ENCODE measurements at places on chromosomes 6 and 20.

- peak; percentile 38 for DNase-seq
Measured at GRCh38 chr6:5997420-5997987, 9.2 kb downstream of the NRN1 start.

DNA sequence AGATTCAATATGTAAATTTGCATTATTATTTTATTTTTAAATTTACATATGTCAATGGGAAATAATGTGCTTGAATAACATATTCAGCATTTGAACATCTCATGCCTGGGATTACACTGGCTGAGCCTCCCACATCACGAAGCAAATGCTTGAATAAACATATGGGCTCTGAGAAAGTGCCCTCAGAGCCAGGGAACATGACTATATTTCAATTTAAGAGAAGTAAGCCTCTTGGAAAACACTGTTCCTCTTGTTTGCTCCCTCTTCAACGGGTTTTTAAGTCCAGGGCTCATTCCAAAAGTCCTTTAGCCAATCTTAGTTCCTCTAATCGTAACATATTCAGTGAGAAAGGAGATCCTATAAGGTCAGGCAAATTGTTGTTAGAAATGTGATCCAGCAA is 122.0 kb downstream of the GMPR start:
- DNase-seq = no peak

DNA sequence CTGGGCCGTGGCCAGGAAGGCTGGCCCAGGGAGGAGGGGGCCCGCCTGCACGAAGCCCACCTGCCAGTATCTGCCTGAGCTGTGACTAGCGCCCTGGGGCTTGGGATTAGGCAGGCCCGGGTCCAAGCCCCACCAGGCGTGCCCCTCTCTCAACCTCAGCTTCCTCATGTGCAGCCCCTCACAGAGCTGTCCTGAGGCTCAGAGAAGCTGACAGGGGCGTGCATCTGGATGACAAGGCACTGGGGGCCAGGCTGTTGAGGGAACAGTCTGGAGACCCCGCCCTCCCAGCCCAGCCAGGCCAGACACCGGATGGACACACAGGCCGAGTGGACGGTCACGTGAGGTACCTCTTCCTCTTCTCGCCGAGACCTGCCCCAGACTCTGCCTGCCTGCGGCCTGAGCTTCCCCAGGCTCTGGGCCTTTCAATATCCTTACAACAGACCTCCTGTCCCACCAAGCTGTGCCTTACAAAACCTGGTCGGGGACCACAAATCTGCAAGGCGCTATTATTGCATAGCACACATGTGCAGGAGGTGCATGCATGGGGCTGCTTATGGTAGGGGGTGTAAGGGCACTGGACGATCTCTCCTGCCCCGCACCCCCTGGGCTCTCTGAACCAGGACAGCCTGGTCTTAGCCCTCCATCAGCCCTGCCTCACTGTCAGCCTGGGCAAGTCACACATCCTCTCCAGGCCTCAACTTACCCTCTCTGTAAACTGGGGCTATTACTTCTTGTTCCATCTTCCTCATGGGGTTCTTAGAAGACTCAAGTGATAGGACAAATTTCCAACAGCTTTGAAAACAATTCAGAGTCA is 20.0 kb downstream of the NOL4L start:
- peak; percentile 56 for DNase-seq

GRCh38 chr6:11785774-11786579 is 7.4 kb upstream of the ADTRP start:
- no peak for DNase-seq

GRCh38 chr20:41951615-41952014 is 333.4 kb upstream of the CHD6 start:
- no peak for DNase-seq

GRCh38 chr6:169643521-169643920 is 58.3 kb downstream of the WDR27 start:
- DNase-seq = no peak

DNA sequence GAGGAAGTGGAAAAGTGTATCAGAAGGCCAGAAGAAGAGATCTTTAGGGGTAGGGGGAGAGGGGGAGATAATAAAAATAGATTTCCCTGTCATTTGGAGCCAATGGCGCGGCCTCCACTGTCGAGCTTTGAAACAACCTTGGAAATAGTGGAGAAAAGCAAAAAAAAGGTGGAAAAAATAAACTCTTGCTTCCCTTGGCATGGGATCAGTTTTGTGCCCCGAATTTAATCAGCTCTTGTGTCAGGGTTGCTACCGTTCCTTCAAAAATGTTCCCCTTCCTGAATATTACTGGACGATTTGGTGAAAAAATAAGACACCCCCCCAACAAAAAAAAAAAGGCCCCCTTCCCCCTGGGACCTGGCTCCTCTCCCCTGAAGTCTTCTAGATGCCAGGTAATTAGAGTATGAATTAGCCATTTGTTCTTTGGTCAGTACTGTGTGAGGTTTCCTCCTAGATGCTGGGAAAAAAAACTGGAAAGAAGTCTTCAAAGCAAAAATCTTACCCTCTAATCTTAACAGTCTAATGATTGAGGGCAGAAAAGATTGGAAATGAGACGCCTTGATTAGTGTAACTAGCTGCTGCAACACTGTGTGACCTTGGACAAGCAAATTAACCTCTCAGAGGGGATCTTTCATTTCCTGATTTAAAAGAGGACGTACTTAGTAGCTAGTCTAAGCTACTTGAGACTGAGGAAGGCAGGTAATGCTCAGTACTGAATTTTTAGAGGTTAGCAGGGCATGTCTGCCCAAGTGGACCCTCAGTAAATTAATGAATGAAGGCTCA is 872 bp upstream of the RBM39 start:
- no peak for DNase-seq

DNA sequence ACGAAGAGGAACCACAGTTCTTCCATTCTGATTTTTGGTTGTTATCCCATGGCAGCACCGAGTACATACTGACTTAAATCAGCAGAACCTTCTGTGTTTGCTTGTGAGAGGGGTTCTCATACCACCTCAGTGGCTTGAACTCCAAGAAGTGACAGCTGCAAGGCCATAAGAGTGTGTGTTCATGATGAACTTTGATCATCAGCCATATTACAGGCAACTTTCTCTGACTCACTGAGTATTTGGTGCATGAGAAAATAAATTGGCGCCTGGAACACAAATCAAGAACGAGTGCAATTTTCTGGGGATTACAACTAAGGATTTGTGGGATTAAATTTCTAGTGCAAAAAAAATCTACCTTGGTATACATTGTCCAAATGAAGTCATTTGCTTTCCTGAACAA is 68.9 kb downstream of the CYP39A1 start:
- no peak for DNase-seq

DNA sequence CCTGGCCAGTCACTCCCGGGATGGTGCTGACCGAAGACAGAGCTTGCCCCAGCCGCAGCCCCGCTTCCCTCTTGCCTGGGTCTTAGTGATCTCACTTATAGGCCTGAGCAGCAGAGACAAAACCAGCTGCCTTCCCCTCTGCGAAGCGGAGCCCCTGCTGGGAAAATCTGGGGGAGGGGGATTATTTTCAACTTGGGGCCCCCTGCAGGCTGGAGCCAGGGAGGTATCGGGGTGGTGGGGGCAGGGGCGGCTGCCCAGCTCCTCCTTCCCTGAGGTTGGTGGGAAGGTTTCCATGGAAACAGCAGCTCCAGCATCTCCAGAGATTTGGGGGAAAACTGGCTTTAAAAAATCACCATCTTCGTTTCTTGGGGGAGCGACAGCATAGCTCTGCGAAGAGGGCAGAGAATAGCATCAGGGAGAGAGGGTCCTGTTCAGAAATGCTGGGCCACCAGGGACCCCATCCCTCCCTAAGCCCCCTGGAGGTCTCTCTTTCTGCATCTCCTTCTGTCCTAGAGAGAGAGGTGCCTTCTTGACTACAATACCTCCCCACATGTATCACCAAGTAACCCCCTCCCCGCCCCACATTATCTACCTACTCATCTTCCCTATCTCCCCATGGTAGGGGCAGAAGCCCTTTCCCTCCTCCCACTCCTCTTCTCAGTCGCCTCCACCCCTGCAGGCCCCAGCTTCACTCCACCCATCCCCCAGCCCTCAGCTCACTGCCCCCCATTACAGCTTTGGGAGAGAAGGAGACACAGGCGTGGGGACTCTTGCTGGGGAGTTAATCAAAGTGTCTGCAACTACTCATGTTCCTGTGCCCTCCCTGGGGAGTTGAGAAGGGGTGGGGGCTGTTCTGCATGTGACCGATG is 88.4 kb upstream of the CCDC167 start:
- DNase-seq = no peak

- DNase-seq = no peak
Measured at GRCh38 chr6:134531611-134532010, 213.7 kb upstream of the SGK1 start.

- DNase-seq = no peak
Measured at GRCh38 chr20:55977690-55978459, 27.4 kb downstream of the CBLN4 start.

GRCh38 chr6:9455864-9456658 is 958.8 kb downstream of the TFAP2A start:
- no peak for DNase-seq

DNA sequence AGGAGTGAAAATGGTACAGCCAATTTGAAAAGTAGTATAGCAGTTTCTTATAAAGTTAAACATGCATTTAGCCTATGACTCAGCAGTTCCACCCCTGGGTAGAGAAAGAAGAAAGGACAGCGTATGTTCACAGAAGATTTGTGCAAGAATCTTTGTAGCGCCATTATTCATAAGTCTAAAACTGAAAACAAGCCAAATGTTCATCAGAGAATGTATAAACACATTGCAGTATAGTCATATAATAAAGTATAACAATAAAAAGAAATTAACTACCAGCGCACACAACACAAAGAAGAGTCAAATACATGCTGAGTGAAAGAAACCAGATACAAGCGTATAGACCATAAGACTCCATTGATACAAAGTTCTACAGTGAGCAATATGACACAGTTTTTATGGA is 294.0 kb downstream of the SAMD5 start:
- DNase-seq = no peak

DNA sequence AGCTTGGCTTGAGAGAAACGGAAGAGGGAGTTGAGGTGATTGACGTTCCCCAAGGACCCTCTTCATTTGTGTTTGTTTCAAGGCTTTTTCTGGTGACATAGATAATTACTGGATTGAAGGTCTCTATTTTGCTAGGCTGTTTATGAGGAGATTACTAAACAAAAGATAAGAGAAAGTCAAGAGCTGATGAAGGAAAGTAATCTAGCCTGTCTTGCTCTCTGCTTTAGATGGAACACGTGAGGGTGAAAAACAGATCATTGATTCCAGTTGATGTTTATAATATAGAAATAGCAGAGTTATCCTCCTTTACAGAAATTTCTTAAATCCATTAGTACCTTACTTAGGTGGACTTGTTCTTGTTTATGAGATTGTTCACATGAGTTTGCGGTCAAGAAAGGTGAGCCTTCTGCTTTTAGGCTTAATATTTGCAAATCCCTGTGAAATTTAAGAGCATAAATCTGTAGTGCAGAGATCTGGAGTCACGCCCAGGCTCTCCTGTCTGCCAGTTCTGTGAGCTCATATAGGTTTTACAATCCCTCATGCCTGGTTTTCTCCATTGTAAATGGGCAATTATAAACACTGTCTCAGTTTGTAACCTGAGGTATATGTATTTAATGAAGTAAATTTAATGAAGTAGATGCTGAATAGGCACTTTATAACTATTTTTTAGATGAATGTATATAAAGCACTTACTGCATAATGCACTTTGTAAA is 272.8 kb downstream of the NKAIN2 start:
- DNase-seq = no peak

- no peak for DNase-seq
Measured at GRCh38 chr20:7195704-7196103, 428.2 kb downstream of the BMP2 start.

DNA sequence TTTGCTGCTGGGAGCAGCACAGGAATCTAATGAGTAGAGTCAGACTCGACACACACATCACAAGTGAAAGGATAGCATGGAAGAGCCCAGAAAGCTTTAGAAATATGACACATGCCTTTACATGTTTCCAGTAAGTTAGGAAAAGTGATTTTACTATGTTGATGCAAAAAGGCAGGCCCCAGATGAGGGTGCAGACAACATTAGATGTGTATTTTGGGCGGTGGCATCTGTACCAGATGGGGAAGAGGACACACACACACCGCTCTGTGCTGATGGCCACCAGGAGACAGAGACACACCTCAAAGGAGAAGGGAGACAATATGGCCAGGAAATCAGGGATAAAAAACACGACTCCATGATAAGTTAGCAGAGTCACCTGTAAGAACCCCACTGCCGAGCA is 625 bp downstream of the MAS1L start:
- DNase-seq = no peak

GRCh38 chr6:35024551-35025054 is 116.5 kb downstream of the TCP11 start:
- DNase-seq = no peak

GRCh38 chr6:35318196-35319171 is 20.9 kb downstream of the DEF6 start:
- DNase-seq = peak; percentile 94

GRCh38 chr6:70398783-70399728 is 14.3 kb upstream of the FAM135A start:
- no peak for DNase-seq

- peak; percentile 1 for DNase-seq
Measured at GRCh38 chr6:123316733-123317323, 319.9 kb downstream of the TRDN start.

GRCh38 chr6:14734416-14735340 is 511.2 kb upstream of the JARID2 start:
- no peak for DNase-seq

DNA sequence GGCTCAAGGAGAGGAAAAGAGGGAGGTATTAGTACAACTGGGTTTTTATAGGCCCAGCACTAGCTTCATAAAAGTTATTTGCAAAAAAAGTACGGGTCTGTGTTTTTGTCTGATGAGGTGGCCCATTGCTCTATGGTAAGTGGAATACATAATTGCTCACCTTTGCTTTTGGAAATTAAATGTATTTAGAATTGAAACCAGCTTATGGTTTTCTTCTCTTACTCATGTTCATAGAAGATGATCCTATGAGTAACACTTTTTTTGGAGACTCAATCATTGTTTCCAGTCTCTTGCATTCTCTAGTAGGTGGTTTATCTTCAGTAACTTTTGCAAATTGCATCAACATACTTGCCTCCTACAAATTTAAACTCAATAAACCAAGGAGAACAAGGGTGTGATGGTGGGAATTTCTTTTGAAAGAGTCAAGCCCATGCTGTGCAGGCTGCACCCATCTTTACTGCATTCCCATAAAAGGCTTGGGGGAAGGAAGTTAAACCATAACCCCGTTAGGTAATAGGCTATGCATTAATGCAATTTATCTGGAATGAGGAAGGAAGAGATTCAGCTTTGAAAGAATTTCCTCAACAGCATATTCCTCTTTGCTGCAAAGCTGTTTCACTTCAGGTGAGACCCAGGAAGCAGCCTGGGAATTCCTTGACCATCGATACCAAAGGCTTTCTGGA is 48.5 kb upstream of the EDN1 start:
- no peak for DNase-seq
